AG09319 (cell line): ENCODE measurements at places on chromosomes 12 and 14.

GRCh38 chr12:116599285-116600136, 40.3 kb downstream of the MAP1LC3B2 start:
- DNase-seq: no peak

DNA sequence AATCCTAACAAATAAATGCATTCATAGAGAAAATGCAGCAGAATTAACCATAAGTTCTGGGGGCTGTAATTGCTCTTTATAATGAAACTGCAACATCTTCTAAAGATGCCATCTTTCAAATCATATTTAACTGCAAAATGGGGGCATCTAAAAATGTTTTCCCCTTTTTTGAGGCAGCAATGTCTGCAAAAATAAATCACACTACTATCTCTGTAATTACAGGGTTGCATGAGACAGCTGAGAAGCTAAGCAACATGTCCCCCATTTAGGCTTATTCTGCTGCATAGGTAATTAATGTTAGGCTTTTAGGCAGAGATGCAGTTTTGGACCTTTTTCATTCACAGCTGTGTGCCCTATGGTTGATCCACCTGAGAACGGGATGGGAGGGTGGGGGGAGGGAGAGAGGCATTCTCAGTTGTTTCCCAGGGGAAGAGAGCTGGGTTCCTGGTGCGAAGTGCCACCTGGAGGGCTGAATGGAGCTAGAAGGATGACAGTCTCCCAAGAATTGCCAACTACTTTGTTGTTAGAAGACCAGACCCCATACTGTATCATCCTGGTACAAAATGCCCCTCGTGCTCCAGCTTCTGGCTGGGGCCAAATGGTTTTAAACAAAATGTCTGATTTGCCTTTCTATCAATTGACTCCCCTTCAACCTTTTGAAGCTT, 154.2 kb downstream of the APAF1 start:
- no peak for DNase-seq

DNA sequence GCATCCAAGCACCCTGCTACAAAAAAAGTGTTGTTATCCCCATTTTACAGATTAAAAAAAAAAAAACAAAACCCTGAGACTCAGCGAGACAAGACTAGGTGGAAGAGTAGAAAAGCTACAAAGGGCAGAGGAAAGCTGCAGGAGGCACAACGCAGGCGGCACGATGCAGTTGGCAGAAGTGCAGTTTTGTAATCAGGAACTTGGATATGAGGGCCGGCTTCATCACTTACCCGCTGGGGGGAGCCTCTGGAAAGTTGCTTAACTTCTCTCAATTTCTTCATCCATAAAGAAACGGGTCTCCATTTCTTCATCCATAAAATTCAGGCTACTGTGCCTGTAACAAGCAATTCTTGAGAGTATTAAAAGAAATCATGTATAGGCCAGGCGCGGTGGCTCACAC, 33.1 kb upstream of the CCDC60 start:
- DNase-seq: no peak

GRCh38 chr12:115850957-115851356, 426.5 kb downstream of the MED13L start:
- no peak for DNase-seq

DNA sequence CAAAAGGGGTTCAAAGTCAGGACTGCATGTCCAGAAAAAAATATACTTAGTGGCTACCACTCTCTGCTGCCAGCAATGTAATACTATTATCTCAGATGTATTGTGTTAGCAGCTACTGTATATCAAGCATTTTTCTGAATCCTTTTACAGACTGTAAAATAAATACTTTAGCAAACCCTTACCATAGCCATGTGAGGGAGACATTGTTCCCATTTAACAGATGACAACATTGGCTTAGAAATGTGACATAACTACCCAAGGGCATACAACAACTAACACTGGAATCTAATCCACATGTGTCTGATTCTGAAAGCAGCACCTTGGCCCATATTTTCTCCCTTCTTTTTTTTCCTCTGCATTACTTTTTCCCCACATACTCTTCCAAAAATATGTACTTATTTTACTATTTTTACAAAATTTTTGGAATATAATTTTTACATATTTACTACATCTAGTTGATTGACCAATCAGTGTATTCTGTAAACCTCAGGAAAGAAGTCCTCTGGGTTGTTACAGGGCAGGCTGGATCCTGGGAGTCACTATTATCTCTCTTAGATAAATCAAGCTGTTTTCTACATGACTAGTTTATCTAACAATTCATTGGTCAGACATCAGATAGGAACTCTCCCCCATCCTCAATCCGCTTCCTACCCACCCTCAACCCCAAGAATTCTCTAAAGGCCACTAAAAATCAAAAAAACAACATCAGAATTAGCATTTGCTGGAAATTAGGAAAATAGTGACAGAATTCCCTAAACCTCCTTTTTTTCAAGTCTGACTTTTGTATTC, 154.1 kb downstream of the BTG1 start:
- no peak for DNase-seq

- no peak for DNase-seq
Observed at GRCh38 chr12:96774496-96775256, 132.4 kb upstream of the NEDD1 start.

DNA sequence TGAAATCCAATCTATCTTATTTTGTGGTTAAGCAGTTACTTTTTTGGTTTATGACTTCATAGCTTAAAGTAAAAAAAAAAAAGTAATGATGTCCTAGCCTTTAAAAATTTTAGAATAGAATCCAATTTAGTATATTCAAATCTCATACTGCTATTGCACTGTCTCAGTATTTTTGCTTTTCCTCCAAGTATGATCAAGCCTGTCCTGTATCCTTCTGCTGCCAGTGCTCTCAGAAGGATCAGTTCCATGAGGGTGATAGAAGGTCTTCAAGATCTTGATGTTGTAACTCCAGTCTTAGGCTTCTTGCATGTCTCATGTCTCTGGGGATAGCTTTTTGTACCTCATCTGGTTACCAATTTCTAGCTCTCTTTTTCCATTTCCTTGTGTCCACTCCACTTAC, 324.2 kb upstream of the FAR2 start:
- DNase-seq: no peak

DNA sequence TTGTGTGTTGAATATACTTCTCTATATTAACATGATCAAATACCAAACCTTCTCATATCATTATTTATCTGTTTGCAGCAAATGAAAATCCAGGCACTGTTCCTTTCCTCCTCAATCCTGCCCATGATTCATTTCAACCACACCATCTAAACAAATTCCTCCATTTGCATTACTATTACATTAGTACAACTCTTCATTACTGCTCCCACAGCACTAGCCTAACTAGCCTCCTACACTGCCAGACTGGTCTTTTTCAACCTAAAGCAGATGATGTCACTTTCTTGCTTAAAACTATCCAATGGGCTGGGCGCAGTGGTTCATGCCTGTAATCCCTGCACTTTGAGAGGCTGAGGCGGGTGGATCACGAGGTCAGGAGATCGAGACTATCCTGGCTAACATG, 117.3 kb upstream of the MYF6 start:
- no peak for DNase-seq

DNA sequence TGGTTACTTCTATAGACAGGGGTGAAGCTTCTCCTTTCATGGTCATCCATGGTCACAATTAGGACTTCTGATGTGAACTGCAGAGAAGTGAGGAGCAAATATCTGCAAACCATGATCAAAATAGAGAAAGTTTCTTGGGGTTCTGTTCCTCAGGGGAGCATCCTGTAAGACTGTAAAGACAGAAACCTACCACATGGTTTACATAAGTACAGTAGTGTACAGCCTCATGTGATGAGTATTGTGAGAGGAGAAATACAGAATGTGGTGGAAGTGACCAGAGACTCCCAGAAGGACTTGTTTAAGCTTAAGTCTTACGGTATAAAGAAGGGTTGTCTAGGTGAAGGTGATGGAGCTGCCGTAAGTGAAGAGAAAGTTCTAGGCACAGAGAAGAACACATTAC, 484.7 kb downstream of the LRIG3 start:
- no peak for DNase-seq

GRCh38 chr12:109458086-109458485, 19.0 kb downstream of the KCTD10 start:
- peak; percentile 43 for DNase-seq

DNA sequence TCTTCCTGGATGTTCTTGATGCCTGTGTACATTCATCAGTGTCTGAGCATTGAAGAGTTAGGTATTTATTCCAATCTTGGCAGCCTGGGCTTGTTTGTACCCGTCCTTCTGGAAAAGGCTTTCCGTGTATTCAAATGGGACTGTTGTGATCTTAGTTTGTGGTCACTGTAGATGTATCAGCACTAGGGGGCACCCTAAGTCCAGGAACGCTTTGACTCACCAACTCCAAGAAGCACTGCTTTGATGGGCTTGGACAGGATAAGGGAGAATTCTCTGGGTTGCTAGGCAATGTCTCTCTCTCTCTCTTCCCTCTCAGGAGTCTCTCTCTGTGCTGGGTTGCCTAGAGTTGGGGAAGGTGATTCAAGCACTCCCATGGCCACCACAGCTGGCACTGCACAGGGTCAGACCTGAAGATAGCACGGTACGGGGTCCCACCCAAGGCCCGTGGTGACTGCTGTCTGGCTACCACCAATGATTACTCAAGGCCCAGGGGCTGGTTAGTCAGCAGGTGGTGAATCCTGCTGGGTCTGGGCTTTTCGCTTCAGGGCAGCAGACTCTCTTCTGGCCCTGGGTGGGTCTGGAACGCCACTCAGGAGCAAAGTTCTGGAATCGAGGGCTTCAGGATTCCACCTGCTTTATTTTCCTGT, 211.1 kb upstream of the RGS6 start:
- DNase-seq: peak; percentile 40

- DNase-seq: no peak
Observed at GRCh38 chr12:124570810-124571209, 3.4 kb upstream of the NCOR2 start.

- no peak for DNase-seq
Observed at GRCh38 chr14:73754911-73755360, 40.8 kb upstream of the PNMA1 start.

DNA sequence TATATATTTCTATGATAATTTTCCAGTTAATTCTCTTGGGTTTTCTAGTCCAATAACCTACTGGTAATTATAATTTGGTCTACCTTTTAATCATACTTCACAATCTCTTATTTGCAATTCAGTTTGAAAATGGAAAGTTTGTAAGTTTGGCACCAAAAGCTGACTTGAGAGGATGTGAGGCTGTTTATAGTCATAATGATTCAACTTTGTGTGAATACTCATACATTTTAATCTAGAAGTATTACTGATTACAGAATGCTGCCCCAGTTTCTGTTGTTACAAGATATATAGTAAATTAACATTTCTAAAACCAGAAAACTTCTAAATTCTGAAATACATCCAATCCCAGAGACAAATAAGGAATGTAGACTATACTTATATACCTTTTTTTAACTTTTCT, 158.2 kb downstream of the SLC38A4 start:
- DNase-seq: no peak
